ENCODE measurements at places on chromosomes 12 and 14.
A peak's percentile ranks its signal among the peaks of the same experiment; 100 is the strongest.

GRCh38 chr14:61861320-61861865, 99.2 kb downstream of the SNAPC1 start:
- DNase-seq = no peak

- DNase-seq = no peak
Observed at GRCh38 chr12:71873821-71874220, 34.3 kb downstream of the TBC1D15 start.

DNA sequence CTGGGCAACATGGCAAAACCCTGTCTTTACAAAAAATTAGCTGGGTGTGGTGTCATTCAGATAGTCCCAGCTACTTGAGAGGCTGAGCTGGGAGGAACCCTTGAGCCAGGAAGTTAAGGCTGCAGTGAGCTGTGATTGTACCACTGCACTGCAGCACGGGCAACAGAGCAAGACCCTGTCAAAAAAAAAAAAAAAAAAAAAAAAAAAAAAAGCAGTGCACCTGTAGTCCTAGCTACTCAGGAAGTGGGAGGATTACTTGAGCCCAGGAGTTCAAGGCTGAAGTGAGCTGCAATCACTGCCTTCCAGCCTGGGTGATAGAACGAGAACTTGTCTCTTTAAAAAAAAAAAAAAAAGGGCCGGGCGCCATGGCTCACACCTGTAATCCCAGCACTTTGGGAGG, 5.6 kb downstream of the REM2 start:
- no peak for DNase-seq

GRCh38 chr12:69985656-69986055, 160.6 kb downstream of the MYRFL start:
- DNase-seq = peak; percentile 6

GRCh38 chr14:104387022-104388010, 192.2 kb upstream of the C14orf180 start:
- DNase-seq = no peak

DNA sequence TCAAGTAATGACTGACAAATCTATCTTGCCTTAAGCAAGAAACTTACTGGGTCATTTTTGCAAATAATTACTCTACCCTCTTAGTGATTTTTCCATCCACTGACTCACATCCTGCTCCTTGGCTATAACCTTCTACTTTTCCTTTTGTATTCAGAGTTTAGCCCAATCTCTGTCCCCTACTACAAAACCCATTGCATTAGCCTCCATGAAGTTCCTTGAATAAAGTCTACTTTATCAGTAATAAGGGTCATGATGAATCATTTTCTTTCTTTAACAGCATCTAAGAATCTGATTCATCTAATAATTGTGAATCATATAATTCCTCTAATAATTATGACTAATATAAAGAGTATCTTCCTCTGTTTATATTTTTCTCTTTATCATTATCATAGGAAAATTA, 132.6 kb downstream of the NTS start:
- DNase-seq = no peak

DNA sequence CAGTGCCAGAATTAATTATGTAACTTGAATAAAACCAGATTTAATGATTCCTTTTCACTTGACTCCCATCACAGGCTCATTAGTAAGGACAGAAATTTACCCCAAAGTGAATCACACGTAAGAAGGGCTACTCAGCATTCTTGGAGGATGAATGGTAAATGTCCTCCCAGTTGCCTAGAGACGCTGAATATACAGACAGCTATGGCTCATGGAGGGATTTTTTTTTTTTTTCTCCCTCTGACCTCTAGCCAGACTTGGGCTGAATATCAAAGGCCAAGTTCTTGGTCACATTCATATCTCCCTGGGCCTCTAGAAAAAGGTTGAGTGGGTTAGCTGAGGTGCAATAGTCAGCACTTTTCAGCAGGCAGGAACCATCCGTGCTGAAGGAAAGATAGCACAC, 77.5 kb downstream of the PHLDA1 start:
- no peak for DNase-seq

DNA sequence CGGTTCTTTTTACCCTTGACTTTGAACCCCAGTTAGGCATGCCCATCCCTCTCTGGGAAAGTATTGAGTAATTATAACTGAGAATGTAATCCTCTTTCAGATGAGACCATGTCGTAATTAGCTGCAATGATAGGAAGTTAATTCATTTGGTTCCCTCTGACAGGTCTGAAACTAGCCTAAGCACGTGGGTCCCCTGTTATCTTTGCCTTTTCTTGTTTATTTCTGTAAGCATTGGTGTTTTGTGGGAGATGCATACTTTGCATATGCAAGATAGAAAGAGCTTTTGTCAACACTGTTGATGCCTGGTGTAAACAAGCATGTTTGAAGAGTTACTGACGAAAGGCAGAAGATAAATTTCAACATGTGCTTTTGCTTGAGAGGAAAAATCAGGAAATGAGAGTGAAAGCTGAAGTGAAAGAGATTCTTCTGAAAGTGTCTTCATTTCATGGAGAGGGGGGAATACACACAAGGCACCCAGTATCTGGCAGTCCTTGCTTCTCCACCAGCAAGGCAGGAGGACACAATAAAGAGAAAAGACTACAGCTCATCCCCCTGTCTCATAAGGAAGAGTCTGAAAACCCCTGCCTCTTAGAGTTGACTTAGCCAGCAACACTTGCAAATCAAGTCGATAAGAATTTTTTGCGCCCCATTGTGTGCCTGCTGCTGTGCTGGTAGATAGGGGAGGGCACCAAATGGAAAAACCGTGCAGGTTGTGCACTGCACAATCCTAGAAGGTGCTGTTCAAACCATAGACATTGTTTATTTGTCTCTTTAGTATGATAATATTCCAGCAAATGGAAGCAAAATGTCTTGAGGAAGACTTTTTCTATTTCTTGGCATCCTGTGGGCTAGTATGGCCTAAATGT, 77.8 kb downstream of the SLC24A4 start:
- DNase-seq = no peak

DNA sequence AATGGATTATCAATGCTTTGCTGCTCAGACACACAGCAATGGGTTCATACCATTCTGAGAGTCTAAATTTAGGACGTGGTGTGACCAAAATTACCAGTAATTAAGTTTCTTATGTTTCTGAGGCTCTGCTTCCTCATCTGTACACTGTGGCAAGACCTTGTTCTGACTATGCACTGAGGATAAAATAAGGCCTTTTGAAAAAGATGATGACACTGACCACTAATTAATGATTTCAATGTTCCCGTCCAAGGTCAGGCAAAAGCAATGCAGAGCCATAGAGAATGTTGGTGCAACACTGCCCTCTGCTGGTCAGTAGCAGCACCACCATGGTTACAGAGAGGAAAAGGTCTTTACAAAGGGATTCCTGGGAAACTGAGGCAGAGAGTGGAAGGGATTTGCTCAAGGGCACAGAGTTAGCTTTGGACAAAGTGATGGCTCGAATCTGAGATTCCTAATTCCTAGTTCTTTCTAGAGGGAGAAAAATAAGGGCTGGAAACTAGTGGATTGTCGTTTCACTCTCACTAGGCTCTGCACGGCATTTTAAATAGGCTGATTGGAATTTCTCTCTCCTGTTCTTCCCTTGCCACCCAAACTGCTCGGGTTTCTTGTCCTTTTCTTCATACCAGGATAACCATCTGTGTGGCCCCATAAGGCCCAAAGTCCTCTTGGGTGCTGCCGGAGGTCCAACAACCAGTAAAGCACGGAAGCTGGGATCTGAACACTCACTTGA, 22.3 kb upstream of the P2RX7 start:
- peak; percentile 62 for DNase-seq

DNA sequence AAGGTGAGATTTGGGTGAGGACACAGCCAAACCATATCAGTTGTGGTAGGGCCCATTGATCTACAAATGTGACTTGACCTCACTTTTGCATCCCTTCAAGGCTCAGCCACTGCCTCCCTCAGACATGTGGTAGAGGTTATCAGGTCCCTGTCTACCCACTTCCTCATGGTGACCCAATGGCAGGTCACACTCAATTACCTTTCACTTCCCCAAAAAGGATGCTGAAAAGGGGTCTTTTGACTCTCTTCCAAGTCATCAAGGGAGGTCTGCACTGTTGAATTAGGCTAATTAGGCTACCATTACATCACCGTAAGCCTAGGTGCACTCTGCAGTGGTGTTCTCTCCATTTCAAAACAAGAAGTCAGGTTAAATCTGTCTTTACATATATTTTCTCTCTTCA, 22.6 kb upstream of the DRAM1 start:
- no peak for DNase-seq

- DNase-seq = no peak
Observed at GRCh38 chr12:106140223-106140986, 1.7 kb upstream of the NUAK1 start.

DNA sequence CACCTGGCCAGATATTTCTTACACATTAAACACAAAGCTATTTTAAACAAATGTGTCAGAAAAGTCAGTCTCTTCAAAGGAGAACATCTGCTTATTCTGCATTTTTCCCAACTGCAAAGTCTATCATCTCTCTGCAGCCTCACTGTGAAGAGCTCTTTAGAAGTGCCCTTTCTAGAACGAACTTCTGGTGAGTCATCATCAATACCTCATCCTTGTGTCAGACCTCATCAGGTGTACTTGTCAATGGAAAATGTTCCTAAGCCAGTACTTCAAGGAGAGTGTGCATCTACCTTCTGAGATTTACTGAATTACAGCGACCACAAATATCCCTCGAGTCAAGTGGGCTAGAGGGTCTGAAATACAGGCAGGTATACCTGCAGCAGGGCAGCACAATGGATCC, 457.3 kb downstream of the LRIG3 start:
- no peak for DNase-seq

DNA sequence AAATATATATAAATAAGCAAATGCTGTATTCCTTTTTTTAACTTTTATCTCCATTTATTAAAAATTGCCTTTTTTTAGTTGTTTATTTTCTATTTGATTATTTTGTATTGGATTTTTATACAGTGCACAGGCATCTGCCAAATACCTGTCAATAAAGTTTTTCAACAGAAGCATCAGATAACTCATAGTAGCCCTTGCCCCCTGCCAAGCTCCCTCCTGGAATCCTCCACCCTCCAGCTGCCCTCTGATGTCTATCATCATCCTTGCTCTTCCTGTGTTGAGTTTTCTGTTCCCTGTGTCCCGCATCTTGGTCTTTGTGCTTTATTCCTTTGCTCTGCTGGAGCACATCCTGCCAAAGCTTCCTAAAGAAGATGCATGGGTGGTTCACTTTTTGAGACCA, 16.6 kb downstream of the GLRX5 start:
- DNase-seq = no peak

- no peak for DNase-seq
Observed at GRCh38 chr14:83473416-83474235, 1940.0 kb upstream of the SEL1L start.

DNA sequence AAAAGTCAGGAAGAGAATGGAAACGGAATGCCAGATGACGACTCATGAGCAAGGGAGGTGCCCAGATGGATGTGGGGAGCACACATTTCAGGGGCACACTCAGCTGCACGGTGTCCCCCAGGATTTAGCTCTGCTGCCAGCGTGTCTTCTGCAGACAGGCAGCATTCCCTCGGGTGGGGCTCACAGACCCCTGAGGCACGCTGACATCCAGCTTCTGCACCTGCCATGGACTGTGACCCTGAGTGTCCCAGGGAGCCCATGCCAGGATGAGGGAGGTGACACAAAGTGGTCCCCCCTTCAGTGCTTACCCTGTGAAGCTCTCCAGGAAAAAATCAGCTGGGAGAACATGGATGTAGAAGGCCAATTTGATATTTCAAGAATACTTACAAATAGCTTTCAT, 84.2 kb downstream of the PIWIL1 start:
- no peak for DNase-seq

DNA sequence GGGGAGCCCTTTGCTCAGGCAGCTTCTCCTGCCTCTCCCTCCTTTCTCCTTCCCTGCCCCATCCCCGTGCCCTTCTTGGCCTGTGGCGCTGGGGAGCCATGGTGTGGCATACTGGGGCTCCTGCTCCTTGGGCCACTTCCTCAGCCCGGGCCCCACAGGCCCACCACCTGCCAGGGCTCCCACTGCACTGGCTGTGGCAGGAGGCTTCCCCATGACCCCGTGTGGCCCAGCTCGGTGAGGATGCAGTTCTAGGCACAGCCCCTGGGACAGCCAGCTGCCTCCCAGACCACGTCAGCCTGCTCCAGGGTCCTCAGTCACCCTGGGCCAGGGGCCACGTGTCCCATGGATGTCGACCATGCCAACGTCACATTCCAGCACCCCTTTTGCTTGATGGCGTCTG, 13.0 kb upstream of the AMN start:
- DNase-seq = no peak

DNA sequence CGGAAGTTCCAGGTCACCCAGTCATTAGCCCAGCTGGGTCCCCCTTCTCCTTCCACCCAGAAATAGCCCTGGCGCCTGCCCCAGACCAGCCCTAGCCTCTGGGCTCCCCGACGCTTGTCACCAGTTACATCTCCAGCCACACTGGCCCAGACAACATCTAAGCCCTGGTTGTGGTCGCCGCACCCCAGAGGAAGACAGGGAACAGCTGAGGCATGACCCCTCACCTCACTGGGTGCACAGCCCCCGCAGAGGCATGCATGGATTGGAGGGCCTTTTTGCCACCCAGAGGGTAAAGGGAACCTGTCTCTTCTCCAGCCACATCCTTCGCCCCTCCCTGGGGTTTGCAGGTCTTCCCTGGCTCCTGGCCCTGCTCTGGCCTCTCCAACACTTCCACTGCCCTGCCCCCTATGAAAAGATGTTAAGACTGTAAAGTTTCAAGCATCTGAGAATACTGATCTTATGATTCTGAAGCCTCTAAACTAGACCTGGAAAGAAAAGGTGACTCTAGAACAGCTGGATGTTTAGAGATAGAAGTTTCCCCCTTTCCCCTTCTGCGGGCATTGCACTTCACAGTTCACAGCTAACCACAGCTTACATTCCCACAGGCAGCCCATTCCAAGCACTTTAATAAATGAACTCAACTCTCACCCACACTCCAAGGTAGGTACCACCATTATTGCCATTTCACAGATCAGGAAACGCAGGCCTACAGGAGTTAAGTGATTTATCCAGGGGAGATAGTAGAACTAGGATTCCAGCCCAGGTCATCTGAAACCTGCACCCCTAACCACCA, 14.7 kb downstream of the TMEM119 start:
- DNase-seq = no peak

GRCh38 chr12:96143392-96143791, 50.8 kb upstream of the ELK3 start:
- no peak for DNase-seq

GRCh38 chr12:25293653-25294052, 42.9 kb upstream of the KRAS start:
- DNase-seq = no peak

GRCh38 chr14:21057803-21058675, at the start of gene RNASE8:
Gene RNASE8, plus strand, starts transcription at chr14:21057822. Its CDS starts 71 bp downstream, at chr14:21057893.
- no peak for DNase-seq

- no peak for DNase-seq
Observed at GRCh38 chr12:30975581-30975980, 49.0 kb downstream of the TSPAN11 start.

DNA sequence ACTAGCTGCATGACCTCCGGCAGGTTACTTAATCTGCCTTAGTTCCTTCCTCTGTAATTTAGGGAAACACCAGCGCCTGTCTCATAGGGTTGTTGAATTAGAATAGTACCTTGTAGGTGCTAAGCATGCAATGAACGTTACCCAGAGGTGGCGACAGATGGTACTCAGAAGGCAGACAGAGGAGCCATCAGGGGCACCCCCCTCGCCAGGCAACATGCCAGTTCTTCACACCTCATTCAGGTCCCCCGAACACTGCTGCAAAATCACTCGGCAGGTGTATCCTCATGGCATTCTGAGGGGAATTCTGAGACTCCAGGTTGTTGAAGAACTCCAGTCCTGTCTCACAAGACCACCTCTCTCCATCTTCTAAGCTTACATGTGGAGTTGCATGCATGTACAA, 10.1 kb downstream of the ISM2 start:
- no peak for DNase-seq

GRCh38 chr12:75481013-75481705, 604 bp downstream of the GLIPR1 start:
- DNase-seq = no peak

- DNase-seq = no peak
Observed at GRCh38 chr12:109682708-109683060, 30.9 kb upstream of the FAM222A start.

Data from stimulated activated CD4-positive, alpha-beta T cell treated with anti-CD3 and anti-CD28 coated beads, Interleukin-1b, Interleukin-23, amount 100 ng/mL, for 48 hours (primary cell).